ENCODE measurements at places on chromosomes 12 and 14.

DNA sequence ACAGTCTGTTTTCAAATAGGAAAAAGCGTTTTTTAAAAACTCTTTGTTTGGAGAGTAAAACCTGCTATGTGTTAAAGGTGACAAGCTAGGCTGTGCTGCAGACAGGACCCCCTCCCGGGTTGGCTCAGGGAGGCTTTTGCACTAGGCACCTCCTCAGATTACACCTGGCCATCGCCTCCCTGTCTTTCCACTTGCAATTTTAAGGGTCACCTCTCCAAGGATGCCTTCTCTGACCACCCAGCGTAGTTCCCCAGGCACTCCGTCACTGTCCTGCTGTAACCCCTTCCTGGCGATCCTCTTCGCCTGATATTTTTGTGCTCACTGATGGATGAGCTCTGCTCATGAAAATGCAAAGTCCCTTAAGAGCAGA, 80.7 kb downstream of the NTF3 start:
- no peak for DNase-seq

DNA sequence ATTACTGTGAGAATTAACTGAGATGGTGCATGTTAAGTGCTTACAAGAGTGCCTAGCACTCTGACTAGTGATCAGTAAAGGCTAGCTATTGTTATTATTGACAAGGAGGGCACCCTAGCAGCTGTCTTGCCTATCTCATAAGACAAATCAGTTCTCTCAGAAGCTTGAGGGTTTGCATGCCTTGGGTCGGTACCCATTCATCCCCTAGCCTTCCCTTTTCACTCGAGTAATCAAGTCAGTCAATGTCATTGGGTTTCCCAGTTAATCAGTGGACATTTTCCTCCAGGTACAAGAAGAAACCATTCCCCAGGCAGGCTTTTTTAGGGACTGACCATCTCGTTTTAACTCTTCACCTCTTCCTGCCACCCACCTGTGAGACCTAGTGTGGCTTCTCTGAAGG, 10.4 kb upstream of the TFCP2 start:
- no peak for DNase-seq

DNA sequence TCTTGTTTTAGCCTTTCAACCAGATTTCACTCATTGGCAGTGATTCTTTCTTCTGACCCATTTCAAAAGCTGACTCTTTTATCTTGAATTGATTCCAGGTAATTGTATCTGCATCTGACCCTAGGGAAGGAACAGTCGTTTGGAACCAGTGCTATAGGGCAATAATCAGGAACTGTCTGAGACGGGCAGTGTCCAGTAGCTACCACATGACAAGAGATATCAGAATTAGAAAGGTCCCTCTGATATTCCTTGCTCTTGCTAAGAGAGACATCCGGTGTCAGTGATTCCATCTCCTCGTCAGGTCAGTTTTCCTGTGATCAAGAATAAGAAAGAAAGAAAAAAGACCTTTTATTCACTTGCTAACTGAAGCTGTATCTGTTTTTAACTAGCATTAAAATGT, 47.8 kb upstream of the PDE3A start:
- DNase-seq = no peak

DNA sequence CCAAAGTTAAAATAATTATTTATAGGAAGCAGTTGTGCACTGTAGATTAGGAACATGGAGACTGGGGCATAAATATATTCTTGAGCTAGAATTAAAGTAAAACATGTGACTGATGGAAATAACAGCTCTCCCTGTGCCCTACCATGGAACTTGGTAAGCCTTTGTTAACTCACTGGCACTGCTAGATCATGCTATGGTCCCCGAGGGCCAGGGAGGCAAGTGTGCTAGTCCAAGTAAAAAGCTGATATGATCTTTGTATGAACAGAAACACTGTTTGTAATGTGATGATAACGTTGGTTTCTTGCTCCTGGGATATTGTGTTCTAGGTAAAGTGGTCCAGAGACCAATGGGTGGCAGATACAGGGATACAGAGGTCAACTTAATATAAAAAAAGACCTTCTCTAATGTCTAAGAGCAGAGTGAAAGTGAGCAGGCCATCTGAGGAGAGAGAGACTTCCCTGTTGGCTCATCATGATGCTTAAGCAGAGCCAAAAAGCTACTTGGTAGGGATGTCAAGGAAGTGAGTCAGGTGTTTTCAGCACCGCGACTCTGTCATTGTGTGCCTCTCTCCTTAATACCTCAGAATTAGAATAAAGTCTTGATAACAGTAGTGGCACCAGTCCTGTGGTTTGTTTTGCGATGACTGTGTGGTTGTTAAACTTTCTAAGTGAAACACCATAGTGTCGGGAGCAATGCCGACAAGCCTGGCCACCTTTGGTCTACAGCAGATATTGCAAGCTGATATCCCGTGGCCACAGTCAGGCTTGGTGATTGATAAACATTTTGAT, 27.6 kb downstream of the BICD1 start:
- DNase-seq = no peak

Data from endothelial cell (in vitro differentiated cells).